ENCODE measurements at places on chromosomes 3 and 15.

- no peak for DNase-seq
These were observed 163.9 kb downstream of the PPM1L start for GRCh38 chr3:160919942-160920341.

DNA sequence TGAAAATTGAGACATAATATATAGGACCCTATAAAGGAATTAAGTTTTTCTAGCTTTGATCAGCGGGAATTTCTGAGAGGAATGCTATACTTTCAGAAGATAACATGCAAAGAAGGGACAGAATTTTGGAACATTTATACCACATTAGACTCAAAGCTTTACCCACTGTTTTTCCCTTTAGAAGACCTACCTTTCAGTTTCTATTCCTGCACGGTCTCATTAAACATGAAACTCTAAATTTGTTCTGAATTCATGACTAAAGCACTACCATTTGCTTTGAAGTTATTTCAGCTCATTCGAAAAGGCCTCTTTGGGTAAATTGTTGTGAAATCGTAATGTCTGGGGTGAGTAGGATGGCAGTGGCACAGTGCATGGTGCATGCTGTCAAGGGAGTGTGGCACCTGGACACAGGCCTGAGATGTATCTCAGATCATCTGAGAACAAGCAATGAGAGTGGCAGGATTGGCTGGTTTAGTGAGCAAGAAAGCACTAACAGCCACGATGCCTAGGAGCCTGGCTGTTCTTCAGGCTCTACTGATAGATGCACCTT lies 42.5 kb downstream of the CHCHD4 start:
- no peak for DNase-seq

DNA sequence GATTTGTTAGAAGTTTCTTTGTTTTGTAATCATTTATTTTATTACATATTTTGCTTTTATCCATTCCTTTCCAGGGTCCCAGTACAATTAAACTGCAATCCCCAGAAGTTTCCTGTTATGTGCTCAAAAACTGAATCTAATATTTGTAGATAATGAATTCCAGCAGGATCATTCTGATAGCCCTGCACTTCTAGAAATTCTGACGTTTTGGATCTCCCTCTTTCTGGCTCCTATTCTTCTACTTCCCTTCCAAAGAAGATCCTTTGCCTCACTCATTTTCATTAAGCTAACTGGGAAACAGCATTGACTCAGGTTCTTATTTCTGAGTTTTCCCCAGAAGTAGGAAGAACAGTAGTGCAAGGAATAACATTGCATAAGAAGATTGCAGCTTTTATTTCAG lies 9.9 kb downstream of the P3H2 start:
- no peak for DNase-seq

DNA sequence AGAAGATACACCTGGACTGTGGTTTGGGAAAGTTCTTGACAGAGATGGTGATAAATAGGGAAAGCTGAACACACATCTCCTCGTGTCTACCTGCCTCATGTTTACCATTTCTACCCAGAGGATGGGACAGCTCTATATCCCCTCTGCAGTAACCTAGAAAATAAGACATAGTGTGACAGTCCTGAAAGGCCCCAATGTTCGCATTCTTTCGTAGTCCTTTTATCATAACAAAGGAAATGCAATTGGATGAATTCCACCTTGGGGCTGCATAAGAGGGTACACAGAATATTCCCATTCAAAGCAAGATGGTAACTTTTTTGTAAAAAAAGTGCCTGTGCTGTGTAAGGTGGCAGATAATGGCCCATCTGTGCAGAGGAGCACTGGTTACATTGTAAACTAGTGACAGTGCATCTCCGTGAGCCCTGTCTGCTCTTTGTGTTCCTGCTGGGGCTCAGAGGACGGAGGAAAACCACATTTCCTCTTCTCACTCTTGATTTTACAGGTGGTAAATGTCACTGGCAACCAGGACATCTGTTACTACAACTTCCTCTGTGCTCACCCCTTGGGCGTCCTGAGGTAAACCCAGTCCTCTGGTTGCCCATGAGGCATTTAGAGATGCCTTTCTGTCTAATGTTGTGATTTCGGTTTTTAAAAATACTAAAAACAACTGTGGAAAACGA lies 74.3 kb downstream of the SIDT1 start:
- DNase-seq: no peak

GRCh38 chr15:69956417-69956816 lies 141.3 kb downstream of the TLE3 start:
- DNase-seq: no peak

GRCh38 chr15:51283026-51283425 lies 55.4 kb downstream of the CYP19A1 start:
- DNase-seq: no peak

- no peak for DNase-seq
These were observed 18.8 kb downstream of the TIPARP start for GRCh38 chr3:156693166-156693565.

DNA sequence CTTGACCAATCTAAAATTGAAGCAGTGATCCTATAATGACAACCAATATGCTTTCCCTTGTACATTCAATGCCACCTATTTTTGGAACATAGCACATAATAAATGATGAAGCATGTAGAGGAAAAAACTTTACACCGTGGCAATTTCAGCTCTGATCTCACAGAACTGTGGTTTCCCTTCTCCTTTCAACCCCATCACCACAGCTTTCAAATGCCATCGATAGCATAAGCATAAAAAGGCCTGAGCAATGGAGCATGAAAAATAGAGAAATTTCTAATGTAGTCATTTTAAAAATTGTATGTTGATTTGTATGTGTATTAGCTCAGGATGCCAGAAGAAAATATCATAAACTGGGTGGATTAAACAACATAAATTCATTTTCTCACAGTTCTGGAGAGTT lies 406.0 kb upstream of the TMCO5A start:
- no peak for DNase-seq

DNA sequence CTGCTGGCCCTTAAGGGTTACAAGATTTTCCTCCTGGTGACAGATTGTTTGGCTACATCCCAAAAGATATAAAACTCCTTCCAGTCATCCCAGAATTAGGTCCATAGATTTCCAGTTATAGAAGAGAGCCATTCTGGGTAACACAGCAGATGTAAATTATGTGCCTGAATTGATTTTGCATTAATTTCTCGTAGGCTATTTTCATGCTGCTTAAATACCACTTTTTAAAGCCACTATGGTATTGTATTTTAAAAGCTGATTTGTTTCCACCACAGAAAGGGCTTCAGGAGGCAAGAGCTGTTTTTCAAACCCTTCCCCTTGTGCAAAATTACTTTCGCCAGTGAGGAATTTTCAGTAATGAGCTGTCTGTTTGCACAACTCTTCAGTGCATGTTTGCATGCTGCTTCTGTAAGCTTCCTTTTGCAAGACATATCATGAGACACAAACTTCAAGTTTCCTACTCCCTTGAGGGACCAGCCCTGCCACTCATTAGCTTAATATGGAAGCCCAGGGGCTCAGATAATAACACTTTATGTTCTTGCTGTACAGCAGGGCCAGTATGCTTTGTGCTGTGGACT lies 105.4 kb upstream of the TNIK start:
- DNase-seq: no peak

DNA sequence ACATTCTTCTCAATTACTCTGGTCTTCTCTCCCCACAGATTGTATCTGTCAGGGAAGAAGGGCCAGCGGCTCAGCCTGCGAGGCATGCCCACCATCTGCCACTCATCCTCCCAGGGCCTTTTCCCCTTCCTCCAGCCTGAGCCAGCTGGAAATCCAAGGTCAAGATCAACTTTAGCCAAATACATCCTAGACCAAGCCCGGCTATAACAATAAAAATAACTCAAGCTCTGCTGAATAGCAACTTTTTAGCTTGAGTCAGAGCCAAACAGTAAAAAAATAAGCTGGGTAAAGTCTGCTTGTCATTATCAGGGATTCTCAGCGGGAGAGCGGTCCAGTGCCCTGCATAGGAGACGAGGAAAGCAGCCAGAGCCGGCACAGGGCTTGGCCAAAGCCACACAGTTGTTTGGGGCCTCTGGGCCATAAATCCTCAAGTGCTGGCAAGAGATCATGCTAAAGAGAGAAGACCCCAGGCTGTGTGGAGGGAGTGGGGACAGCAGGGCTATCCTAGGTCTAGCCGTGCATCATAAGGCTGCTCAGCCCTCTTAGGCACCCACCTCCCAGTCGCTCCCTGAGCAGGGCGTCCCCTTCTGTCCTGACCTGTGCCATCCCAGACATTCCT lies 76.2 kb upstream of the HERC1 start:
- DNase-seq: no peak

GRCh38 chr3:155753038-155753639 lies 8.3 kb upstream of the PLCH1 start:
- no peak for DNase-seq

GRCh38 chr15:48721061-48721810 lies 75.7 kb upstream of the FBN1 start:
- DNase-seq: no peak

DNA sequence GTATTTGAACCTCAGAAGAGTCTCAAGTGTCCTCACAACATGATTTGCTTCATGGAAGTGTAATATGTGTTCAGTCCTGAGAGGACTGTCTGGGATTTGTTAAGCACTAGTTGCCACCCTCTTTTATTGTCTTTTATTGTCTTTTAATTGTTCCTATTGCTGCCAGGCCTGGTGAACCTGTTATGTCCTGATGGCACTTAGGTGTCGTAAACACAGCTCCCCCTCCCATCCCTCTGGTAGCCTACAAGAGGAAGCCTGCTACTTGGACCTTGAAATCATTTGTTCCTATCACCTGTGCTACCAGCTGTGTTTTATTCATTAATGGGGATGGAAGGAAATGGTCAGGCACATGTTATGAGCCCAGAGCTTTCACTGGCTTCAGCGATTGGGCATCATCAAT lies 19.3 kb downstream of the CCNB2 start:
- no peak for DNase-seq

DNA sequence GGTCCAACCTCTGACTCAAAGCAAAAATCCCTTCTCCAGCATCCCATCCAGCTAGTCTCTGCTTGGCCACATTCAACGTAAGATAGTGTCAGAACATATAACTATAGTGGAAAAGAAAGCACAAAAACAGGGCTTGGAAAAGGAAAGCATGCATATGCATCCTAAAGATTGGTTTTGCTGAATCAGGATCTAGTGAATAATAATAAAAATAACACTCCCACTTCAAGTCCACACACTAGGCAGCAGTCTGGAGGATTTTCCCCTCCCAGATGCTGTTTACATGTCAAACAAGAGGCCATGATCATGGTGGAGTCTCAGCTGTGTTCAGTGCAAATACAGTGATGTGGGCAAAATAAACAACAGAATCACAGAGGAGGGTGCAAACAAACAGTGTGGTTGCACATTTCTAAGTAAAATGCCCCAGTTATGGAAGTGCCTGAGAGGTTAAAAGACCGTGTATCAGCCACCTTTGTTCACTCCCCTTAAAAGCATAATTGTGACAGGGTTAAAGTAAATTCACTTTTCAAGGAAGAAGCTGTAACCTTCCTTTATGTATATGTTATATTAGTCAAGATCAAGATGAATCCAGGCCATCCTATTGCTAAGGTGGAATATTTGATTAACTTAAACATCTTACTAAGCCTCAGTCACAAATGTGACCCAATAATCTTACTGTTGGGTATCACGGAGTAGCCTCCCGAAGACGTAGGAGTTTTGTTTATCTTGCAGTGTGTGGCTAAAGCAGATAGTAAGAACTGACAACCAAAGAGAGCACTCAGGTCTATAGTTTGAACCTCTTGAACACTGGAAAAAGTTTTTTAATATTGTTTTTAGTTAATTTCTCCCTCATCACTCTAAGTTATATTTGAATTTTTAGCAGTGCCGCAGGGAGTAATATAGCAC lies 424.5 kb downstream of the SOX2 start:
- DNase-seq: no peak

DNA sequence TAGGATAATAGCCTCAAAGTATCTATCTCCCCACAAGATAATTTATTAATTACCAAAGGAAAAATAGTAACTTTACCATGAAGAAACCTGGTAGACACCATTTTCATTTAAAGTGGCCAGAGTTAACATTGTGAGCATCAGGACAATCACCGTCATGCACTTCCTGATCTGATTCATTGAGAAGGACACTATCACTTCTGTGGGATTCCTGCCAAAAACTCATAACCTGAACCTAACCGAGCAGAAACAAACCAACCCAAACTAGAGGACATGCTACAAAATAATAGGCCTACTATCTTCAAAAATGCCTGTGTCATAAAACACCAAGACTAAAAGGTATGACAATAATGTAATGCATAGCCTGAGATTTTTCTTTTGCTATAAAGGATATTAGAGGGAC lies 39.0 kb downstream of the FSIP1 start:
- no peak for DNase-seq

DNA sequence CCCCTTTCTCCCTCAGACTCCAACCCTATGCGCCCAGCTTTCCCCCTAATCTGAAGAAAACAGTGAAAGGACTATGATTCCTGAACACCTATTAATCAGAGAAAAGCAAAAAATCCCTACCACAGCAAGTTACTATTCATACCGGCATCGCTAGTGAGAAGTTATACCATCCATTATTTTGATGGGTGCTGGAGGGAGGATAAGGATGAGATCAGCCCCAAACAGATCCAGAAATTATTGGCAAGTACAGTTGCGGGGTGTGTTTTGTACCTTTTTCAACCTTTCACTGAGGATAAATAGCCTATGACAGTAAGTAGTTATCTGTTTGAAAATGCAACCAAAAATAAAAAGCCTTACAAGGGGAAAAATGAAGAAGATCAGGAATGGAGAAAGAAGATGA lies 59.9 kb upstream of the ADAMTS9 start:
- DNase-seq: no peak

- DNase-seq: no peak
These were observed 9.2 kb upstream of the SIN3A start for GRCh38 chr15:75460646-75461045.

GRCh38 chr3:82939491-82940097 lies 1178.1 kb upstream of the GBE1 start:
- DNase-seq: no peak

DNA sequence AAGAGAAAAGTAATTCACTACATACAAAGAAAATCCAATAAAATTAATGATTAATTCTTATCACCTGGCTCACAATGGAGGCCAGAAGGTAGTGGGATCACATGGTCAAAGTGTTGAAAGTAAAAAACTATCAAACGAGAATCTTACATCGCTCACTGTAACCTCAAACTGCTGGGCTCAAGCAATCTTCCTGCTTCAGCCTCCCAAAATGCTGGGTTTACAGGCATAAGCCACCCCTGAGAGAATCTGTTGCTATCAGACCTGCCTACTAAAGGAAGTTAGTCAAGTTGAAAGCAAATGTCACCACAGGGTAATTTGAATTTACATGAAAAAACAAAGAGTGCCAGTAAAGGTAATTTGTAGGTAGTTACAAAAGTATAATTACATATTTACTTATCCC lies 103.3 kb downstream of the PCCB start:
- no peak for DNase-seq

- no peak for DNase-seq
These were observed 144.0 kb upstream of the PDZRN3 start for GRCh38 chr3:73768524-73769308.

- DNase-seq: no peak
These were observed 50.4 kb downstream of the GHSR start for GRCh38 chr3:172397716-172398405.

GRCh38 chr15:82805994-82806406 lies at the start of gene FSD2:
Gene FSD2, minus strand, starts transcription at chr15:82806069. Its CDS starts 18,679 bp downstream, at chr15:82787390.
- DNase-seq: no peak

Measured in kidney epithelial cell (primary cell).